ENCODE measurements at places on chromosomes 2 and 18. TPM values are rescaled to one million over a fixed set of nuclear protein-coding genes. Genes with fewer than 3 reads are reported as not detected.
A peak's percentile ranks its signal among the peaks of the same experiment; 100 is the strongest.

GRCh38 chr2:28716265-28716865 is 35.3 kb upstream of the PPP1CB start:
- no peaks in the 10 kb centered on the region for H3K27me3 ChIP-seq
- DNase-seq, result peak; percentile 83
- no peak overlapping the region for H3K4me3 ChIP-seq
- no peaks in the 10 kb centered on the region for H3K36me3 ChIP-seq
- peak overlapping the region; percentile 75 for H3K27ac ChIP-seq
- peaks cover 36% of the 10 kb centered on the region for H3K4me1 ChIP-seq

DNA sequence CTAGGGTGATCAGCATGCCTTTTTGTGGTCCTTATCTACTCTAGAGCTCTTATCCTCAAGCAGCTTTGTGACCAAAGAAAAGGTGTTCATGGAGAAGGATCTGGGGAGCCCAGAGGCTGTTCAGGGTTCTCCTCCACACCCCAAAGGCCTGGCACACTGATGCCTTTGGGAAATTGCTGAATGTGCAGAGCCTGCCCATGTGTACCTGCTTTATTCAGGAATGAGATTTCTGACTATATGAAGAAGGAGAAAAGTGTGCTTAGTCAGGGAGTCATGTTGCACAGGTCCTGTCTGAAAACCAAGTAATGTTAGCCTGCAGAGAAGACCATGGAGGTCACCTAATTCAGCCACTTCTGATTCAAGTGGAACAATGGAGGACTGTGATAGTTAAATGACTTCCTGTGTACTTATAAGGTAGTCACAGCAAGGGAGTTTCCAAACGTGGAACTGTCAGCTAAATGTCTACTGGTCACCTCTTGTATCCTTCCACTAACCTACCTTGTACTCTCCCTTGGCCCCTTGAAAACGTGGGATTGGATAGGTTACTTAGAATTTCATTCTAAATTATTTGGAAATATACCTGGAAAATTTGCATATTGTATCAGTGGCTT is 81.3 kb downstream of the LIMS1 start:
- DNase-seq, result no peak
- H3K4me1 ChIP-seq, result peaks cover 60% of the 10 kb centered on the region
- H3K4me3 ChIP-seq, result no peak overlapping the region
- peaks cover 12% of the 10 kb centered on the region for H3K36me3 ChIP-seq
- H3K27ac ChIP-seq, result no peak overlapping the region

GRCh38 chr2:237422309-237422708 is 8.3 kb upstream of the COL6A3 start:
- H3K4me1 ChIP-seq, result peaks cover 17% of the 10 kb centered on the region
- no peaks in the 10 kb centered on the region for H3K27me3 ChIP-seq
- no peak overlapping the region for H3K4me3 ChIP-seq
- no peaks in the 10 kb centered on the region for H3K36me3 ChIP-seq

DNA sequence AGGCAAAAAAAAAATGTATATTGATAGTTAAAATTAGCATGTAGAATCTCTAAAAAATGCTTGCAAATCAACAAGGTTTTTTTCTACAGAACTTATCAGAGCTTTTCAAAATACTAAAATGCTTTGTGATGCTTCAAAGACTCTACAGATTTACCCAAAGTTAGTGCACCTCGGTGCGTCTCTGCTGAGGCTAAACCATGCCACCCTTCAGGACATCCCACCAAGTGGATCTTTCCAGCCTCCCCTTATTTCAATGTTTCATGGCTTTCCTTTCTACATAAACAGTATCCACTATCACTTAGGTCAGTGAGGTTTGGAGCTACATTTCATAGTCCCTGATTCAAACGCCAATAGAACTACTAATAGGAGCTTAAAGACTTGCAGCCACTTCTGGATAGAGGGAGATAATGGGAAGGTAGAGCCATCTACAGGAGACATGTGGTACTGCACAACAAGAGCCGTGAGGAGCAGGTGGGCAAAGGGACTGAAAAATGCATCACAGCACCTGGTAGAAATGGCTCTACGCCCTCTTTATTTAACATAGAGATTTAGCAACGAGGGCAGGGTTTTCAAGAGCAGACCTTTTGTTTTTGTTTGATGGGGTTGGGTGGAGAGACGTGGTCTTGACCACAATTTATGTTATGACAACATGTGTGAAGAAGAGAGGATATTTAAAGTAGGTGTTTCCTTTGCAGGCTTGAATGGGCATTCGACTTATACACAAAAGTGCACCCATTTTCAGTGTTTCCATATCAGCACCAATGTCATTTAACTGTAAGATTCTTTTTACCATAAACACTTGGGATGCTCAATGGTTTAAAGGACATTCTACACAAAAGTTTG is 56.1 kb upstream of the SLC35G4 start:
- no peaks in the 10 kb centered on the region for H3K27me3 ChIP-seq
- H3K27ac ChIP-seq, result no peak overlapping the region
- no peaks in the 10 kb centered on the region for H3K36me3 ChIP-seq
- DNase-seq, result peak; percentile 44

DNA sequence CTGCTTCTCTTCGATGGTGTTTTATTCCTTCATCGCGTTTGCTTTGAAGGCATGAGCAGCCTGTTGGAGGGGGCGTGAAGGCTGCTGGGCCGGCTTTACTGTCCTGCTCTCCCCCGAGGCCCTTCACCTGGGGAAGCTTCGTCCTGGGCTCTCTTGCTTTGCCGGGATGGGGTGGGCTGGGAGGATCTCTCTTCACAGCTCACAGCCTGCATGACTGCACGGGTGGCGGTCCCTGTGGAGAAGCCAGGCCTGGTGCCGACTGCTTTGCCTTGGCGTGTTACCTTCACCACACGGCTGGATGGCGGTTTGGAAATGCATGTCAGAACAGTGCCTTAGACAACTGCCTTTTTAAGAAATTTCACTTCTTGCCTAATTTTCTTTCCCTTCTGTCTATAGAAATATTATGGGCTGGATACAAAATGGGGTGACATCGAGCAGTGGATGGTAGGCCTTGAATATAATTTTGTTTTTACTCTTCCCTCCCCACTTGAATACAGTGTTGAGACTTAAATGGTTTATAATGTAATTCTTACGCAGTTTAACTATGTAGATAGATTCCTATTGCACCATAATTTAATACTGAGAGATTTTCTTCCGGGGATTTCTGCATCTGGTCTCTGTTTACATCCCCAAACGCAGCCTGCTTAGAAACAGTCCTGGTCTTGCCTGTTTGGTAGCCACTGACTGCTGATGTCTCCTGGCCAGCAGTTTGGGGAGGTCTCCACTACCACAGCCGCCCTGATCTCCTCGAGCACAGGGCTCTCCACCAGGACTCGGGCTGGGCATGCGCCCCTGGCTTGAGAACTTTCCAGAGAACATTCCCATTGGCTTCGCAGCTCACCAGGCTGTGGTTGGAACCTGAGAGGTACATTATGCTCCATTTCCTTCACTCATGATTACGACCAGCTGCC is 81.0 kb upstream of the RBM44 start:
- no peaks in the 10 kb centered on the region for H3K27me3 ChIP-seq
- peaks cover 31% of the 10 kb centered on the region for H3K36me3 ChIP-seq
- DNase-seq, result no peak
- H3K4me3 ChIP-seq, result no peak overlapping the region
- peaks cover 40% of the 10 kb centered on the region for H3K4me1 ChIP-seq
- no peak overlapping the region for H3K27ac ChIP-seq

DNA sequence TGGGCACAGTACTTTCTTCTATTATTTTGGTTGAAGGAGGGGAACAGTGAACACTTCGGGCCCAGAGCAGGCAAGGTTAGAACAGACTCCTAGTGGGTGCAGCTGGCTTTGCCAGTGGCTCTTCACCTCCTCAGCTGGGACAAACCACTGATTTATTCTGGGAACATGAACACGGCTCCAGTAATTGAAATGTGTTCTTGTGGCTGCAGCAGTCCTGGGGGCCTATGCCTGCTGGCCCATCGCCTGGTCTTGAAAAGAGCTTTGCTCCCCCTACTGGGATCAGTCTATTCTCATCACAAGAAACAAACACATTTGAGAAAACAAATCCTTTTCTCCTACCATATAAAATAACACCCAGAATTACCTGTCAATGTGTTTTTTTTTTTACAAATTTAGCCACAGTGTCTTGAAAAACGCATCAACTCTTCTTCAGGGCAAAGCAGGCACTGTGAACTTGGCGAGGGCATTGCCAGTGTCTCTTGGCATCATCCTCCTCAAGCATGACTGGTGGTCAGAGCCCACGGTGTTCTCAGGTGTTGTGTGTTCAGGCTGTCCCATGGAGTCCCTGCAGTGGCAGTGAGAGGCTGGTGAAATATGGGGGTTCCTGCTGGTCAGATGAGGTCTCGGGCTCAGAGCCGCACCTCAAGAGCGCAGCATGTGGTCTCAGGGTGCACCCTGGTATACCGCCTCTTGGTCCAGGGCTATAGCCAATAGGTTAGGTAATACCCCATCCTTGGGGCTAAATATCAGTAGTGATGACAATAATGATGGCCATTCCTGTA is 51.3 kb downstream of the RNF144A start:
- H3K4me3 ChIP-seq, result no peak overlapping the region
- no peak overlapping the region for H3K27ac ChIP-seq
- no peaks in the 10 kb centered on the region for H3K27me3 ChIP-seq
- DNase-seq, result no peak
- H3K4me1 ChIP-seq, result no peaks in the 10 kb centered on the region

- H3K27me3 ChIP-seq, result no peaks in the 10 kb centered on the region
- no peak overlapping the region for H3K4me3 ChIP-seq
- DNase-seq, result no peak
- H3K27ac ChIP-seq, result no peak overlapping the region
- H3K36me3 ChIP-seq, result no peaks in the 10 kb centered on the region
- H3K4me1 ChIP-seq, result peaks cover 11% of the 10 kb centered on the region
Observed at GRCh38 chr2:163771596-163771995, 35.8 kb upstream of the FIGN start.

GRCh38 chr2:228728961-228729360 is 542.1 kb downstream of the PID1 start:
- no peaks in the 10 kb centered on the region for H3K27me3 ChIP-seq
- no peaks in the 10 kb centered on the region for H3K36me3 ChIP-seq
- no peaks in the 10 kb centered on the region for H3K4me1 ChIP-seq
- no peak overlapping the region for H3K4me3 ChIP-seq
- no peak for DNase-seq

- H3K36me3 ChIP-seq, result peaks cover 39% of the 10 kb centered on the region
- no peaks in the 10 kb centered on the region for H3K27me3 ChIP-seq
- H3K4me3 ChIP-seq, result no peak overlapping the region
- H3K4me1 ChIP-seq, result peaks cover 15% of the 10 kb centered on the region
Observed at GRCh38 chr2:69046221-69046662, 33.3 kb downstream of the ANTXR1 start.

GRCh38 chr2:79832511-79833234 is 319.8 kb downstream of the CTNNA2 start:
- no peak overlapping the region for H3K27ac ChIP-seq
- no peaks in the 10 kb centered on the region for H3K36me3 ChIP-seq
- DNase-seq, result no peak
- no peaks in the 10 kb centered on the region for H3K27me3 ChIP-seq

GRCh38 chr18:55179835-55180234 is 220.6 kb upstream of the CCDC68 start:
- no peak overlapping the region for H3K27ac ChIP-seq
- H3K36me3 ChIP-seq, result no peaks in the 10 kb centered on the region
- H3K4me1 ChIP-seq, result no peaks in the 10 kb centered on the region
- no peak overlapping the region for H3K4me3 ChIP-seq
- H3K27me3 ChIP-seq, result no peaks in the 10 kb centered on the region

DNA sequence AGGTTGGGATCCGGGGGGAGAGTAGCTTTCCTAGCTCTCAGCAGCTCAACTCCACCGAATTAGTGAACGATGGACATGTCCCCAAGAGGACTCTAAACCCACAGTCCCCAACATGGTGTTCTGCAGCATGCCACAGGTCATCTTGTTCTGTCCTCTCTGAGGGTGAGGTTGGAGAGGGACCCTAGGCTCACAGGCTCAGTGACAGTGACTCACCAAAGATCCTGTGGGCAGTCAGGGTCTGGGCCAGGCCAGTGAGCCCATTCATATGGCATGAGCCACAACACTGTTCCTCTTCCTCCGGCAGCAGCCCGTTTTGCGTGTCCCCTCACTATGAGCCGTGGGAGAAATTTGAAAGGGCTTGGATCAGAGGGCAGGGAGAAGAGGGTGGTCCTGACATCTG is 2.8 kb upstream of the SLC20A1 start:
- peaks cover 20% of the 10 kb centered on the region for H3K36me3 ChIP-seq
- H3K4me1 ChIP-seq, result peaks cover 63% of the 10 kb centered on the region
- peak; percentile 57 for DNase-seq
- H3K27me3 ChIP-seq, result no peaks in the 10 kb centered on the region

- H3K4me3 ChIP-seq, result no peak overlapping the region
- no peaks in the 10 kb centered on the region for H3K4me1 ChIP-seq
- no peak overlapping the region for H3K27ac ChIP-seq
- no peaks in the 10 kb centered on the region for H3K27me3 ChIP-seq
Observed at GRCh38 chr2:229612384-229612971, 101.9 kb downstream of the DNER start.

- H3K27me3 ChIP-seq, result no peaks in the 10 kb centered on the region
- H3K4me3 ChIP-seq, result no peak overlapping the region
- peaks cover 11% of the 10 kb centered on the region for H3K4me1 ChIP-seq
- H3K27ac ChIP-seq, result no peak overlapping the region
Observed at GRCh38 chr2:71511776-71512175, 58.4 kb downstream of the DYSF start.

DNA sequence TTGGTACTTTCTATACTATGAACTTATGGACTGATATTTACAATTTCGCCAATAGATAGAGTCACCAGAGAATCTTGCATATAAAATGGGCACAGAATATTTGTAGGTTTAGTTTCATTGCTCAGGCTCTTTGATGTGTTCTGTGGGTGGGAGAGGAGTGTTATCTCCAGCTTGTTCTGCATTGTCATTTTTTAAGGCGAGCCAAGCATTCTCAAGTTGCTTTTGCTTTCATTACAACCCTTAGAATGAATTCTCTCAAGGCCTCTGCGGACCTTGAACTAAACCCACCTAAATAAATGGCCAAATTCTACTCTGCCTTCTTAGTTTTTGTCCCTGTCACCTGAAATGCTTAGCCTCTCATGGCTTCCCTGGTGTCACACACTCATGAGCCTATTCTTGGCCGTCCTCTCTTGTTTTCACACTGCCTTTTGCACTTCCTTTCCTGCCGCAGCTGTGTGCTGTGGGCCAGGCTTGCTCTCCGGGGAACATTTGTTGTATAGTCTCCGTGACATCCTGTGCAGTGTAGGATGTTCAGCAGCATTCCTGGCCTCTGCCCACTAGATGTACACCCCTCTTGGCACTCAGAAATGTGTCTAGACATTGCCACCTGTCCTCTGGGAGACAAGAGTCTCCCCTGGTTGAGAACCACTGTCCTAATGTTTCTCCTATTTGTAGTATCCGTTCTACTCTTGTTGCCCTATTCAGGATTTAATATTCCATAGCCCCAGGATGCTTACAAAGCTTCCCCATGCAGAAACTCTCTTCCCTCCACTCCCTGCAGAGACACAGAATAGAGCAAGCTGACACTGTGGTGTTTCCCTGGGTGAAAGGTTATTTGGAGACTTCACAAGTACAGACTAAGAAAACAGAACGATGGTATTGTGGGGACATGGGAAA is 255.6 kb downstream of the PTPRM start:
- no peak overlapping the region for H3K4me3 ChIP-seq
- no peak for DNase-seq
- H3K27me3 ChIP-seq, result no peaks in the 10 kb centered on the region
- H3K4me1 ChIP-seq, result peaks cover 9% of the 10 kb centered on the region

GRCh38 chr2:169891593-169892298 is 64.5 kb downstream of the UBR3 start:
- H3K27me3 ChIP-seq, result no peaks in the 10 kb centered on the region
- H3K27ac ChIP-seq, result no peak overlapping the region
- no peaks in the 10 kb centered on the region for H3K4me1 ChIP-seq
- peak; percentile 12 for DNase-seq

Gene C2orf15
- not detected for total RNA-seq

Gene CXCR4
- 0.22 TPM for total RNA-seq

Gene RGPD3
- 0.39 TPM for total RNA-seq

Gene PIK3C3
- 51.0 TPM for total RNA-seq

Data from SJSA1 (cell line).